Neural crest cell (in vitro differentiated cells): ENCODE measurements at places on chromosomes 7 and 10.

DNA sequence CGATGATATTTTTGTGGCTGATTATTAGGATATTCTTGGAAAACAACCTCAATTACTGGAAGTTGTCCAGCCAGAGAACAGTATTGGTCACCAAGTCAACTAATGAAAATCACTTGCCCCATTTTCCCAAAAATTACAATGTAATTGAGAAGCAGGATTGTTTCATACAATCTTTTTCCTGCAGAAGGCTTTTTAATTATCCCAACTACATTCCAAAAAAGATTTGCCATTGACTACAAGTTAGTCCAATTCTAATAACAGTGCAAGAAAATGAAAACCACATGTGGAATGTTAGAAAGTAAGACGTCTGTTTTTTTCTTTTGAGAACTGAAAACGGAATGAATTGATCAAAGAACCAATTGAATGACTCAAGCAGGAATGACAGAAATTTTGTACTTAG lies 1195.8 kb downstream of the SORCS1 start:
- H3K27ac ChIP-seq, result no peak overlapping the region
- peaks cover 23% of the 10 kb centered on the region for H3K4me1 ChIP-seq
- peaks cover 2% of the 10 kb centered on the region for H3K27me3 ChIP-seq
- no peak for DNase-seq
- no peak overlapping the region for H3K4me3 ChIP-seq

DNA sequence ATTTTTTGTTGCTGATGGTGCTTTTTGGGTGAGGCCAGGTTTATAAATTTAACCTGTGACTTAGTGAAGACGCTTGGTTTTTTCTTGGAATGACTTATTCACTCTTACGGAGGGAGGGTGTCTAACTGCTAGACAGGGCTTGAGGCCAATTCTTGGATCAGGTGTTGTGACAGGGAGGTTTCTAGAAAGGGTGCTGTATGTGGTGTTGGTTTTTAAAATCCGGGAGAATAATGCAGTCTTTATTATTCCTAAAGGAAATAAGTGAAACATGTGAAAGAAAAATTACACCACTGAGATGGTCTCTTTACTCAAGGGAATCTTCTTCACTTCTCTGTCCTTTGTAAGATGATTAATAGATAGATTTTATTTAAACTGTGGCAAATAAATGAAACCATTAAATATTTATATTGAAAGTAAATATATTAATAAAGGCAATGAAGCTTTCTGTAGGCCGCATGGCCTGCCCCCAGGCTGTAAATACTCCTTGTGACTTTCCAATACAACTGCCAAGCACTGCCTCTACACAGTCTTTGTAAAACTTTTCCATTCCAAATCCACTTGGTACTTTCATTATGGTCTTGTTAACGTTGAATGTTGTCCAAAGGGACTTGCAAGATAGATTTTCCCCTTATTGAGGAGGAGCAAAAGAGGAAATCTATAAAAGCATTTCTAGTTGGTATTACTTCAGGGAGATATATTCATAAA lies 323.1 kb downstream of the SUGCT start:
- no peaks in the 10 kb centered on the region for H3K4me1 ChIP-seq
- no peaks in the 10 kb centered on the region for H3K36me3 ChIP-seq
- H3K27me3 ChIP-seq, result no peaks in the 10 kb centered on the region
- no peak overlapping the region for H3K27ac ChIP-seq
- H3K4me3 ChIP-seq, result no peak overlapping the region

- H3K27me3 ChIP-seq, result no peaks in the 10 kb centered on the region
- peaks cover 22% of the 10 kb centered on the region for H3K4me1 ChIP-seq
- H3K4me3 ChIP-seq, result no peak overlapping the region
- no peak for DNase-seq
- no peak overlapping the region for H3K27ac ChIP-seq
Observed at GRCh38 chr7:4613846-4614548, 68.1 kb upstream of the FOXK1 start.

- H3K27ac ChIP-seq, result no peak overlapping the region
- DNase-seq, result no peak
- H3K4me1 ChIP-seq, result peaks cover 8% of the 10 kb centered on the region
- H3K4me3 ChIP-seq, result no peak overlapping the region
Observed at GRCh38 chr10:94101894-94102293, 108.2 kb downstream of the PLCE1 start.

DNA sequence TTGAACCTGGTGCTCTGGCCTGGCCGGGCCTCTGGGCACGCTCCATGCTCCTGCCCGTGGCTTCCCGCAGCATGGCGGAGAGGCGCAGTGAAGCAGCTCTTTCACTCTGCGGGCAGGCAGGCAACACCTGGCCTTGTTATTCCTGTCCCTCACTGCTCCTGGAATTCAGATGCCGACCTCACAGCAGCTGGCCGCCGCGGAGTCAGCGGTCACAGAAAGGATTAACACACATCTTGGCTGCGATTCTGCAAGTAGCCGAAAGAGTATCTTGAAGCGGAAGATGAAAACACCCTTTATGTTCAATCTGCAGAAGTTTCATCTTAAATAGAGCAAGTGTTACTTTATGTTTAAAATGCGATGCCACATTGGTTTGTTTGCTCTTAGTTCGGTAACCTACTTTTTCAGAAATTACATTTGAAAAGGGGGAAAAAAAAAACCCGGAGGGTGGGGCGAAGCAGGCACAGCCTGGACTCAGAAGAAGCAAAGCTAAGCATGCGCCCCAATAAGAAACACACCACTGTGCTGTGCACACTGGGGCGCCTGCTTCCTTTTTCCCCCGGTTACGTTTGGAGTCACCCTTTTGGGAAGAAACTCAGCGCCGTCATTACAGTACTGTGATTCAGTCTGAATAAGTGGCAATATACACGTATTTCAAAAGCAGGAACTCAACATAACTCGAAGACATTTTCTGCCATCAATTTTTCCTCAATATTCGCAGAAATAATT lies 42.3 kb downstream of the BRI3 start:
- H3K36me3 ChIP-seq, result no peaks in the 10 kb centered on the region
- H3K4me3 ChIP-seq, result no peak overlapping the region
- H3K27me3 ChIP-seq, result peaks cover 19% of the 10 kb centered on the region
- no peak for DNase-seq
- H3K4me1 ChIP-seq, result peaks cover 4% of the 10 kb centered on the region

- no peaks in the 10 kb centered on the region for H3K36me3 ChIP-seq
- no peak for DNase-seq
- H3K4me3 ChIP-seq, result no peak overlapping the region
- H3K4me1 ChIP-seq, result peaks cover 8% of the 10 kb centered on the region
- no peak overlapping the region for H3K27ac ChIP-seq
- no peaks in the 10 kb centered on the region for H3K27me3 ChIP-seq
Observed at GRCh38 chr10:106904209-106904608, 260.3 kb downstream of the SORCS1 start.

DNA sequence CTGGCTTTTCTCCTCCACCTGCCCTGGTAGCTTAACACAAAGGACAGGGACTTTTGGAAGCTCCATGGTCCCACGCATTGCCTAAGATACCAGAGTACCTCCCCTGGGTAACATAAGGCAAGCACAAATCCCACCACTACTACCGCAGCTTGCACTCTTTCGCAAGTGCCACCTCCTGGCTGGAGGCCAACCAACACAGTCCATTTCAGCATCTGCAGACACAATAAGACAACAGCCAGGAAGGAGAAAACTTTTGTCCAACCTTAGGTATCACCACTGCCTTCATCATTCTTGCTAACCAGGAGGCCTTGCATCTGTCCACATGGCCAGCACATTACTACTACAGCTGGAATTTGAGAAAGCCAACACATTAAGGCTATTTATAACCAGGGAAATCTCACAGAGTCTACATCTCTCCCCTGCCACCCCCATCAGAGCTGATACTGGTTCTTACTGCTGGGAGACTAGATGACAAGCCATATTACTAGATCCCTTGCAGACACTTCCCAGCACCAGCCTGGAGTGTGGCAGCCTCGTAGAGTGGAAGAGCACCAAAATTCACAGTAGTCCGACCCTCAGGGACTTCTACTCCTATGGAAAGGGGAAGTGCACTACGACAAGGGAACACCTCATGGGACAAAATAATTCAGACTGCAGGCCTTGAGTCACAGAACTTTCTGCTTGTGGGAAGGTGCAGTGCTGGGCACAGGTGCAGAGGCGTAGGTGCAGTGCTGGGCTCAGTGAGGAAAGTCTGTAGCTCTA lies 39.8 kb upstream of the CDK13 start:
- no peaks in the 10 kb centered on the region for H3K4me1 ChIP-seq
- peaks cover 3% of the 10 kb centered on the region for H3K27me3 ChIP-seq
- no peak overlapping the region for H3K4me3 ChIP-seq
- DNase-seq, result no peak
- H3K36me3 ChIP-seq, result peaks cover 5% of the 10 kb centered on the region

DNA sequence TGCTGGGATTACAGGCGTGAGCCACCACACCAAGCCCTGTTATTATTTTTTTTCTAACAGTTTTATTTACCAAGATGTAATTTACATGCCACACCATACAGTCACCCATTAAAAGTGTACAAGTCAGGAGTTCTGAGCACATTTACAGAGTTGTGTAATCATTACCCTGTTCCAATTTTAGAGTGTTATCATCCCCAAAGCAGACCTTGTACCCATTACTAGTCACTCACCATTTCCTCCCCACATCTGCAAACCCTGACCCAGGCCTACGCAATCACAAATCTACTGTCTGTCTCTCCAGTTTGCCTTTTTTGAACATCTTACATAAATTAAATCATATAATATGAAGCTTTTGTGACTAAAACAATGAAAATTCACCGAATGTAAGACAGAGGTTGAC lies 402.9 kb upstream of the FOXK1 start:
- DNase-seq, result no peak
- no peaks in the 10 kb centered on the region for H3K27me3 ChIP-seq
- no peak overlapping the region for H3K4me3 ChIP-seq
- H3K4me1 ChIP-seq, result no peaks in the 10 kb centered on the region
- no peak overlapping the region for H3K27ac ChIP-seq

- H3K27ac ChIP-seq, result no peak overlapping the region
- no peaks in the 10 kb centered on the region for H3K36me3 ChIP-seq
- H3K4me1 ChIP-seq, result no peaks in the 10 kb centered on the region
Observed at GRCh38 chr7:159151231-159151630, 6.6 kb upstream of the VIPR2 start.

- no peak for DNase-seq
- H3K4me1 ChIP-seq, result peaks cover 6% of the 10 kb centered on the region
- H3K27ac ChIP-seq, result no peak overlapping the region
- peaks cover 4% of the 10 kb centered on the region for H3K36me3 ChIP-seq
Observed at GRCh38 chr10:3734111-3734510, 50.9 kb downstream of the KLF6 start.

DNA sequence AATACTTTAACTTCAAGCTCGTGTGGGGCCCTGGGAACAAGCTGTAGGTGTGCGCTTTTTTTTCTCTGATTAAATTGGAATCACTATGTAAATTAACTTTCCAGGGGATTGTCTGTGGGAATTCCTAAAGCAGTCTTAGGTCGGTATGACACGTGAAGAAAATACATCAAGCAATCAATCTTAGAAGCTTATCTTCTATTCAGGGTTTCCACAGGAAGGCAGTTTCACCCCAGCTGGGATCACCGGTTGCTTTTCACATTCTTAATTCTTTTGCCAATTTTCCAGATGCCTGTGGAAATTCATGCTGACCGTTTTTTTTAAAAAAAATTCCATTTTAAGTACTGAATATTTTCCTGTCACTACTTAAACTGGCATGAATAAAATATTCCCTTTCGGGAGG lies 41.9 kb downstream of the CAMK1D start:
- no peak overlapping the region for H3K27ac ChIP-seq
- DNase-seq, result no peak
- no peaks in the 10 kb centered on the region for H3K4me1 ChIP-seq
- H3K27me3 ChIP-seq, result no peaks in the 10 kb centered on the region
- no peak overlapping the region for H3K4me3 ChIP-seq
